ENCODE measurements at places on chromosomes 3 and 15.

- H3K27ac ChIP-seq: no peak overlapping the region
- H3K4me3 ChIP-seq: no peak overlapping the region
- peaks cover 13% of the 10 kb centered on the region for H3K36me3 ChIP-seq
- peaks cover 16% of the 10 kb centered on the region for H3K4me1 ChIP-seq
- DNase-seq: no peak
- H3K27me3 ChIP-seq: no peaks in the 10 kb centered on the region
Measured at GRCh38 chr3:45612138-45612537, 17.6 kb downstream of the LIMD1 start.

DNA sequence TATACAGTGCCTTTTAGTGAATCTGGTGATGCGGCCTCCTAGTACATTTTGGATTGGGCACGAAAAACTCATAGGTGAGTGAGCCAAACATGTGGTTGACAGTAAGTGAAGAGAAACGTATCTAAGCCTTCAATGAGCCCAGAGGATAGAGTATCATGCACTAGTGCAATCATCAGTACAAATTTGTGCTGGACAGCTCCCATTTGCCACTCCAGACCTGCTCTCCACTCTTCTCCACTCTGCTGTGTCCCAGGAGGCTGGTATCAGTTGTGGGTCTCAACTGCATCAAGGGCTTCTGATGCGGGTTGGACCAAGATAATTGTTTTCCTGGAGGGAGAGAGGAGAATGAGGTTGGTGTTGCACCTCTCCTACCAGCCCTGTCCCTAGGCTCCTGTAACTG lies 9.1 kb upstream of the RASGRF1 start:
- peaks cover 15% of the 10 kb centered on the region for H3K27me3 ChIP-seq
- DNase-seq: no peak
- H3K4me1 ChIP-seq: no peaks in the 10 kb centered on the region
- no peak overlapping the region for H3K4me3 ChIP-seq

DNA sequence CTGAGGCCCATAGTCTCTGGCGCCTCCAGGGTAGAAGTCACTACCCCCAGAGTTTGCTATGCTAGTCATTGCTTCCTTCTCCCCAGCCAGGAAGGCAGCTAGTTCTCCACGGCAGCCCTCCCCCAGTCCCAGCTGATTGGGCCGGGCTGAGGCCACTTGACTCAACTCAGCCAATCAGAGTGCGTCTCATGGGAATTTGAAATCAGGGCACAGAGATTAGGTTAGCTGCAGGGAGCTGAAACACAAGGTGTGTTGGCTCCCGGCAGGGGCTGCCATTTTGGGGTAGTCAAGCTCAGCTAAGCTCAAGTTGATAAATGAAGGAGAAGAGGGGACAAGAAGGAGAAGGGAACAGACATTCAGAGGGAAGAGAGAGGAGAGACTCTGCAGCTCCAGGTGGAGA lies 32.8 kb downstream of the LINGO1 start:
- no peaks in the 10 kb centered on the region for H3K36me3 ChIP-seq
- DNase-seq: no peak
- no peaks in the 10 kb centered on the region for H3K27me3 ChIP-seq
- no peaks in the 10 kb centered on the region for H3K4me1 ChIP-seq
- H3K4me3 ChIP-seq: no peak overlapping the region

- no peak overlapping the region for H3K27ac ChIP-seq
- no peak for DNase-seq
- H3K27me3 ChIP-seq: no peaks in the 10 kb centered on the region
- H3K4me1 ChIP-seq: peaks cover 4% of the 10 kb centered on the region
Measured at GRCh38 chr3:53303957-53304356, 43.4 kb downstream of the DCP1A start.

GRCh38 chr15:26790118-26790517 lies 17.3 kb upstream of the GABRB3 start:
- no peaks in the 10 kb centered on the region for H3K27me3 ChIP-seq
- H3K4me3 ChIP-seq: no peak overlapping the region
- H3K27ac ChIP-seq: no peak overlapping the region
- no peaks in the 10 kb centered on the region for H3K4me1 ChIP-seq
- H3K36me3 ChIP-seq: no peaks in the 10 kb centered on the region
- DNase-seq: no peak

DNA sequence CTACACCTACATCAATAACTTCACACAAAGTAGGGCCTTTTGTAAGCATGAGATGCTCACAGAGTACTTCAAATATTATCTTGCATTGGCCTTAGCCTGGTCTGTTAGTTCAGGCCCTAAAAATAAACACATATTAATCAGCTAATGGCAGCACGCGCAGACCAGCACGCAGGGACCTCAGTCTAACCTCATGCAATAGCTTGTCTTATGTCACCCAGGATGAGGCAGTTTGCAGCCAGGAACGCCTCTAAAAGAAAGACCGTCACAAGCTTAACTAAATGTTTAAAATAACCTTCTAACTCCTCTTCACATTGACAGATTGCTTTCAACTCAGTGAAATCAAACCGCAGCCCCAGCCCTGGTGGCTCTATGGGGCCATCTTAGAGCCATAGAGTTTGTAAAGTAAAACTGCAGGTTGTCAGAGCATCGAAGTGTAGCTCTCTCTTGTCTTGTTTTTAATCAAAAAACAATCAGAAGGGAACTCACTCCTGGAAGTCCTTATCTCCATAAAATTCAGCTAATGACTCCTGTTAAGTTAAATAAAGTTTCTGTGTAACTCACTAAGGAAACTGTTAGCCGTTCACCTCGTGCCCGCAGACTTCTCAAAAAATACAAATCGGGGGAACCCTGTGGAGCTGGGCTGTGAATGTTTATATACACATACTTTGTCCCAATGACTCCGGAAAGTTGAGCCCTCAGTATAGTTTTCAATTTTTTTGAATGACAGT lies 212.6 kb downstream of the CDIN1 start:
- H3K36me3 ChIP-seq: no peaks in the 10 kb centered on the region
- H3K27ac ChIP-seq: no peak overlapping the region
- no peaks in the 10 kb centered on the region for H3K27me3 ChIP-seq
- H3K4me3 ChIP-seq: no peak overlapping the region
- H3K4me1 ChIP-seq: no peaks in the 10 kb centered on the region

DNA sequence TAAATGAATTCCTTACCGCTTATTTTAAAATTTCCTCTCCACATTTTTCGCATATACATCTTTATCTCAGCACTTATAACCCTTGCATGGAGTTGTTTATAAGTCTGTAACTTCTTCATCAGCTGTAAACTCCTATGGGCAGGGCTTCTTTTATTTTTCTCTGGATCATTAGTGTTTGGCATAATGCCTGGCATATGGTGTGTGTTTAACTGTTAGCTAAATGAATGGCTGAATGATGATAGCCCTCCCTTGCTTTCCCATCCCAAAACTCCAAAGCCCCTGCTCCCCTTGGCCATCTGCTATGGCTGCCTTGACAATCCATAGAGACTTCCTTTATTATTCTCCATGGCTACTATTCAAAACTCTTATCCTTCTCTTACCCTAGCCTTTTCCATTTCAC lies 48.1 kb upstream of the SEMA6D start:
- no peaks in the 10 kb centered on the region for H3K36me3 ChIP-seq
- no peak overlapping the region for H3K4me3 ChIP-seq
- no peaks in the 10 kb centered on the region for H3K27me3 ChIP-seq
- DNase-seq: no peak
- no peak overlapping the region for H3K27ac ChIP-seq

DNA sequence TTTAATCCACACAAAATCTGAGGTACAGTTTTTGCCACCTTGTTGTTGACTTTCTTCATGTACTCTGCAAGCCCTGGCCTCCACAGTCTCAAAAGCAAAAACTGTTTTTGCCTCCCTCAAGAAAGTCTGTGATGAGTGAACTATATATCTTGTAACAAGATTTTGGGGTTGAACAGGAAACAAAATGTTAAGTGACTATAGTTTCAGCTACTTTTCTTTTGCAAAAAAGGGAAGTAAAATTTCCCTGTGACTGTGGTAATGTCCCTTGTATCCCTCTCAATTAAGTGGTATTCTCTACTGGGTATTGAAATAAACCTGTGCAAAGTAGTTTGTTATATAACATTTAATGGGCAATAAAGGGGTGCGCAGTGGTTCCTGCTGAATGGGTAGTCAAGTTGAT lies 21.3 kb upstream of the SCAANT1 start:
- H3K27me3 ChIP-seq: no peaks in the 10 kb centered on the region
- H3K27ac ChIP-seq: peak overlapping the region; percentile 52
- peaks cover 19% of the 10 kb centered on the region for H3K36me3 ChIP-seq
- H3K4me3 ChIP-seq: peak overlapping the region; percentile 42

DNA sequence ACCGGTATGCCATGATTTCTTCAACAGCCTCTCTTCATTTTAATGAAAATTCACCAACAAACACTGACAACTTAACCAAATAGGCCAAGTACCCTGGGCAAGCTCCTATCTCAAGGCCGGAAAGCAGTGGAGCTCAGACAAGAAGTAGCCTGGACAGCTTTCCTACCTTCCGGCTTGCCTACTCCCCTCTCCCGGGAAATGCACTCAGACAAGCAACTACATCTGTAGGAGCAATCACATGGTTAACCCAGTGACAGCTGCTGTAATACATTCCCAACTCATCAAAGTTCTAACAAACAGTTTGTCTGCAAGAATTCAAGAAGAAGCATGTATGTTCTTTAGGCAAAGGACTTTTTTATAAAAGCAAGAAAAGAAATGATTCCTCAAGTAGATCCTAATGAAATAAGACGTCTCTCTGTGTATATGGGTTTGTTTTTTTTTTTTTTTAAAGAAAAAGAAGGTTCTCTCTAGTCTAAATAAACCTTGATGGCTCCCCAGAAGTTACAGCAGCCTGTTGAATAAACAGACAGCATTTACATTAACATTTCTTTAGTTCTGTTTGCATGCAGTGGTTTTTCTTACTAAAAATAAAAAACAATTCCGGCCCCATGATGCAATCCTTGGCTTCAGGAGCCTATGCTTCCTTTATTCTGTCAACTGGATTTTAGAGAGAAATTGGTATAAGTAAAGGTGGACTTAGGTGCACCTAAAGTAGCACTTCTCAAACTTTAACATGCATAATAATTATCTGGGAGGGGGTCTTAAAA lies 278.7 kb downstream of the NEK10 start:
- H3K27me3 ChIP-seq: no peaks in the 10 kb centered on the region
- H3K27ac ChIP-seq: no peak overlapping the region
- no peak overlapping the region for H3K4me3 ChIP-seq
- no peaks in the 10 kb centered on the region for H3K4me1 ChIP-seq
- no peak for DNase-seq

GRCh38 chr15:59035201-59035600 lies 47.7 kb downstream of the RNF111 start:
- H3K27me3 ChIP-seq: no peaks in the 10 kb centered on the region
- no peak for DNase-seq
- peaks cover 54% of the 10 kb centered on the region for H3K36me3 ChIP-seq
- H3K4me1 ChIP-seq: peaks cover 22% of the 10 kb centered on the region

All from T-helper 2 cell treated with Interferon-gamma antibody and Interleukin-4, amounts not matched to agents 5 μg/mL and 100 μg/mL, for 36 hours (primary cell).